ENCODE measurements at places on chromosomes 2 and 18. TPM values are rescaled to one million over a fixed set of nuclear protein-coding genes. Genes with fewer than 3 reads are reported as not detected.

DNA sequence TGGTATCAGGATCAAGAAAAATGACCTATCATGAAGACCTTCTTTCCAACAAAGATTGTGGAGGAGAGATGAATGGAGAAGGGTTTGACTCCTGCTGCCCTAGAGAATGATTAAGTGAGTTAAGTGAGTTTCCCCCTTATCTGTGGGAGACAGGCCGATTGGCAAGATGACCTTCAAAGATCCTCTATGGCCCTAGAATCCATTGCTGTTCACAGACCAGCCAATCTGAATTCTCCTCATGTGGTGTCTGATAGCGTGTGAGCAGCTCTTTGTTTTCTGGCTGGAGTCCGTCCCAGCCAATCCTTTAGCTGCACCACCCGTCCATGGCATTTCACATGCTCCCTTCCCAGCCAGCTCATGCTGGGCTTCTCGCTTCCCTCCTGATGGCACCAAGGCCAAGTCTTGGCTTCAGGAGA, 79.4 kb downstream of the MARCHF4 start:
- DNase-seq, result no peak

DNA sequence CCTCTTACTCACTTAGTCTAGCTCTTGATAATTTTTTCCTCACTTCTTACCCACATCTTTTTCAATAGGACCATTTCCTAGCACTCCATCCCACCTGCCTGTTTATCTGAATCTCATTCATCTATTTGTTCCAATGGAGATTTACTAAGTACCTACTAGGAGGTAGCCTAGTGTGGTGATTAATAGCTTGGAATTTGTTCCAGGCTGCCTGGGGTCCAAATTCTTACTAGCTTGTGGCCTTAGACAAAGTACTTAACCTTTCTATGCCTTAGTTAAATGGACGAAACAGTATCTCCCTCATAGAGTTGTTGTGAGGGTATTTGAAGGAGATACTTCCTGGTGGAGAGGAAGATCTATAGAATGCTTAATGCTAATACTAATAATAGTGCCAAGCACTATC, 42.9 kb upstream of the SERTAD2 start:
- DNase-seq, result no peak

DNA sequence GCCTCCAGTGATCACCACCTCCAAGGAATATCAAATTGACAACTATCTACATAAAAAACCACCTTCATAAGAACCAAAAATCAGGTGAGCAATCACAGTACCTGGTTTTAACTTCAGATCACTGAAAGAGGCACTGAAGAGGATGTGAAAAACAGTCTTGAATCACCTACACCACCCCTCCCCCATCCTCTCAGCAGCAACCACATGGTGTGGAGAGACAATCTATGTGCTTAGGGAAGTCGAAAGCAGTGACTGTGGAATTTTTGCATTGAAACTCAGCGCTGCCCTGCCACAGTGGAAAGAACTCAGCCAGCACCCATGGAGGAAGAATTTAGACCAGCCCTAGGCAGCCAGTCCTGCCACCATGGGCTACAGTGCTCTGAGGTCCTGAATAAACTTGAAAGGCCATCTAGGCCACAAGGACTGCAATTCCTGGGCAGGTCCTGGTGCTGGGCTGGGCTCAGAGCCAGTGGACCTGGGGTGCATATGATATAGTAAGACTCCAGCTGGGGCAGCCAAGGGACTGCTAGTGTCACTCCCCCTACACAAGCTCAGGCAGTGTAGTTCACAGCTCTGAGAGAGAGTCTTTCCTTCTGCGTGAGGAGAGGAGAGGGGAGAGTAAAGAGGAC, 75.6 kb downstream of the ATL2 start:
- DNase-seq, result no peak

GRCh38 chr2:221848286-221848685, 276.2 kb upstream of the EPHA4 start:
- DNase-seq, result no peak

- DNase-seq, result no peak
Observed at GRCh38 chr2:204705243-204705932, 160.1 kb downstream of the PARD3B start.

- no peak for DNase-seq
Observed at GRCh38 chr2:216857131-216857550, 2.7 kb downstream of the TNP1 start.

The KCNF1 gene
- total RNA-seq, result not detected

The UPP2 gene
- total RNA-seq, result not detected

- DNase-seq, result no peak
Observed at GRCh38 chr2:143694335-143694734, 565.1 kb downstream of the ARHGAP15 start.

The CD207 gene
- not detected for total RNA-seq

- DNase-seq, result no peak
Observed at GRCh38 chr2:207459990-207460757, 69.6 kb upstream of the CREB1 start.

- DNase-seq, result no peak
Observed at GRCh38 chr2:71782323-71782722, 329.0 kb downstream of the DYSF start.

GRCh38 chr2:238069021-238069709, 8.4 kb downstream of the SCLY start:
- DNase-seq, result no peak

DNA sequence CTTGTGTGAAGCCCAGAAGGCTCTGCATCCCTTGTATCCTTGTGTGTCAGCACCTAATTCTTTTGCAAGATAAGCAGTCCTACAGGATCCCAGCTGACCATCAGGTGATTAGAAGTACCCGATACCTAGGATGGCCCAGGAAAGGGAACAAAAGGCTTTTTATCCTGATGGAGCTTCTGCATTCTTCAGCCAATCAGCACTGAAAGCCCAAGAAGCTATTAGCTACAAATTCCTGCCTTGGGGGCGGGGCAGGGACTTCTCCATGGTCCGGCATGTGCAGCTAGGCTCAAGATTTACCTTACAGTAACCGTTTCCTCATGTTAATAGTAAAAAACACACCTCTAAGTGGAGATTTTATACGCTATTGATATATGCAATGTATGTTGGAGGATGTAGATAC, 264.6 kb upstream of the THUMPD2 start:
- DNase-seq, result no peak

- no peak for DNase-seq
Observed at GRCh38 chr2:112846031-112846430, 9.5 kb upstream of the IL1B start.

The FBXO11 gene
- total RNA-seq, result 77.8 TPM

DNA sequence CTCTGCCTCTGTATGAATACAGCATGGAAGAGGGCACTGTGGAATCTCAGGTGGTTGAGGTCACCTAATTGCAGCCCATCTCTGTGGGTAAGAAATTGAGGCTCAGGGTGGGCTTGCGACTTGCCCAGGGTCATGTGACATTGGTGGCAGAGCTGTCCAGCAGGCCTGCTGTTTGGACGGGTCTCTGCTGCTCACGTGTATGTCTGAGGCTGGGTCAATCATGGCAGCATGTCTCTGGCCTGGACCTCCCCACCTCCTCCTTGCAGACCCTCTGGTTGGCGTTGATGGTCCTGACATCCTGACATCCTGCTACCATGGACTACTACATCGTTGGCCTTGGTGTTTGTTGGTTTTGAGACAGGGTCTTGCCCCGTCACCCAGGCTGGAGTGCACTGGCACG, 64.3 kb upstream of the HPCAL1 start:
- no peak for DNase-seq

- DNase-seq, result no peak
Observed at GRCh38 chr2:6446938-6447608, 418.6 kb downstream of the CMPK2 start.

- DNase-seq, result no peak
Observed at GRCh38 chr2:53173091-53173490, 594.5 kb upstream of the CHAC2 start.

The TMEM247 gene
- total RNA-seq, result not detected

DNA sequence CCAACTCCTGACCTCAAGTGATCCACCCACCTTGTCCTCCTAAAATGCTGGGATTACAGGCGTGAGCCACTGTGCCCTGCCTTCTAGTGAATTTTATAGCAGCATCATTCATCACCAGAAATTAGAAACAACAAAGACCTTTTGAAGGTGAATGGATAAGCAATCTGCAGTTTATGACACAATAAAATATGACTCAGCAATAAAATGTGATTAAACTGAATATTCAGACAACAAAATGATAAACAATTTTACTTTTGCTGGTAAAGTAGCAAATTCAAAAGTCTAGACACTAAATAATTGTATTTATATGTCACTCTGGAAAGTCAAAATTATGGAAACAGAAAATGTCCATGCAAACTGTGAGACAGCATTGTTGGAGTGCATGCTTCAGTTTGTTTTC, 656.6 kb downstream of the CBLN2 start:
- DNase-seq, result no peak

GRCh38 chr2:61762292-61762691, 91.6 kb downstream of the FAM161A start:
- DNase-seq, result no peak

The EML6 gene
- total RNA-seq, result 25.3 TPM

GRCh38 chr2:239666855-239667376, 266.1 kb upstream of the HDAC4 start:
- DNase-seq, result no peak

- no peak for DNase-seq
Observed at GRCh38 chr2:238138331-238139195, at the start of gene KLHL30. Gene KLHL30 (plus strand): TSS chr2:238138668. CDS start chr2:238140755, 2,087 bp downstream.

- no peak for DNase-seq
Observed at GRCh38 chr2:69807821-69808540, 21.5 kb upstream of the GMCL1 start.

The EVA1A gene
- total RNA-seq, result not detected

- DNase-seq, result no peak
Observed at GRCh38 chr2:160229591-160229990, 29.5 kb upstream of the ITGB6 start.

DNA sequence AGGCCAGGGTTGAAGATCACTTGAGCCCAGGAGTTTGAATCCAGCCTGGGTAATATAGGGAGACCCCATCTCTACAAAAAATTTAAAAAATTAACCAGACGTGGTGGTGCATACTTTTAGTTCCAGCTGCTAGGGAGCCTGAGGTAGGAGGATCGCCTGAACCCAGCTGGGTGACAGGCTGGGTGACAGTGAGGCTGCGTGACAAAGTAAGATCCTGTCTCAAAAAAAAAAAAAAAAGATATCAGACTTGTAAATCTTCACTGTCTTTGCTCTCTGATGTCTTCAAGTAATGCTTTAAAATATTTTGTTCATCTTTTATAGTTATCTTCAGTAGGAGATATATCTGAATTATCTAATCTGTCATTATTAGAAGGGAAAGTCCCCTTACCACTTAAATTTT, 10.5 kb downstream of the CAMKMT start:
- no peak for DNase-seq

The CHRND gene
- not detected for total RNA-seq

The COL5A2 gene
- 0.24 TPM for total RNA-seq

DNA sequence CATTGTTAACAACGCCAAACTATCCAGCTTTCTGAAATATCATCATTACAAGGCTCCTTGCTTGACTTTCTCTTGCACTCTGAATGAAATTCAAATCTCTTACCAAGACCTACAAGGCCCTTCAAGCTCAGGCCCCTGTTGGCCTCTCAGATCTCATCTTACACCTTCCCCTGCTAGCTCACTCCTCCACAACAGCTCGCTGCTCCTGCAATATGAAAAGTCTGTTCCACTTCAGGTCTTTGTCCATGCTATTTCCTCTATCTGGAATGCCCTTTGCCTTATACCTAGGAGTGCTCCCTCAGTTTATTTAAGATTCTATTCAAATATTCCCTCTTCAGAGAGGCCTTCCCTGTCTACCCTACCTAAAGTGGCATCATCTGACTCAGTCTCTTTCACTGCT, 91.7 kb downstream of the SESTD1 start:
- DNase-seq, result no peak

DNA sequence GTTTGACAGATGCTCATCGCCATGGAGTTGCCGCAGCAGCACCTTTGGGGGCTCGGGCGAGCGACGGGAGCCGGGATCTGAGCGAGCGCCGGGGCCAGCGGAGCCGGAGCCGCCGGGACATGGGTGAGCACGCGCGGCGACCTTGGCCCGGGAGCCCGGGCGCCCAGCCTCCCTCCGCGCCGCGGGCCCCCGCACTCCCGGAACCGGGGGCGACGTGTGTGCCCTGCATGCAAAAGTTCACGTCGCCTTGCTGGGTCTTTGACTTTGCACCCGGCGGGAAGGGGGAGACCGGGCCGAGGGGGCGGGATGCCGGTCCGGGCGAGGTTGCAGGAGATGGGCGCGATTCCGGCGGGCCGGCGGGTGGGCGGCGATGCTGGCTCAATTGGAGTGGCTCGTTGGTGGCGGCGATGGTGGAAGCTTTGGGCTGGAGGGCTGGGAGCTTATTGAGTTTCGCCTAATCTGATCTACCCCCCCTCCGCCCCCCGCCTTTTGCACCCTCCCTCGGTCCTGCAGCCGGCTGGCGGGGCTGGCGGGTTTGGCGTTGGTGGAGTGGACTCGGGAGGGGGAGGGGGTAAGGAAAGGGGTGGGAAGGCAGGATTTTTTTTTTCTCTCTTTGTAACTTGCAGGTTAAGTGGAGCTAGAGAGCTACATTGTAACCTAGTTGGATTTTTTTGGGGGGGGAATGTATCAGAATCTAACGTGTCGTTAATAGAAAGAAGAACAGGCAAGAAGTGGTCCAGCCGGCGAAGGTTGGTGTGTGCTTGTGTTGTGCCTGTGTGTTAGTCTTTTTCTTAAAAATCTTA, at the start of gene SETBP1:
Gene SETBP1 (plus strand): TSS at position 616 of the 803 bp plus-strand sequence. CDS start 20,459 bp downstream, outside the sequence.
- DNase-seq, result peak; percentile 67

- DNase-seq, result peak; percentile 74
Observed at GRCh38 chr2:25362434-25363145, 20.9 kb upstream of the DNMT3A start.

- DNase-seq, result no peak
Observed at GRCh38 chr2:219285373-219285735, 6.2 kb downstream of the DNAJB2 start.

DNA sequence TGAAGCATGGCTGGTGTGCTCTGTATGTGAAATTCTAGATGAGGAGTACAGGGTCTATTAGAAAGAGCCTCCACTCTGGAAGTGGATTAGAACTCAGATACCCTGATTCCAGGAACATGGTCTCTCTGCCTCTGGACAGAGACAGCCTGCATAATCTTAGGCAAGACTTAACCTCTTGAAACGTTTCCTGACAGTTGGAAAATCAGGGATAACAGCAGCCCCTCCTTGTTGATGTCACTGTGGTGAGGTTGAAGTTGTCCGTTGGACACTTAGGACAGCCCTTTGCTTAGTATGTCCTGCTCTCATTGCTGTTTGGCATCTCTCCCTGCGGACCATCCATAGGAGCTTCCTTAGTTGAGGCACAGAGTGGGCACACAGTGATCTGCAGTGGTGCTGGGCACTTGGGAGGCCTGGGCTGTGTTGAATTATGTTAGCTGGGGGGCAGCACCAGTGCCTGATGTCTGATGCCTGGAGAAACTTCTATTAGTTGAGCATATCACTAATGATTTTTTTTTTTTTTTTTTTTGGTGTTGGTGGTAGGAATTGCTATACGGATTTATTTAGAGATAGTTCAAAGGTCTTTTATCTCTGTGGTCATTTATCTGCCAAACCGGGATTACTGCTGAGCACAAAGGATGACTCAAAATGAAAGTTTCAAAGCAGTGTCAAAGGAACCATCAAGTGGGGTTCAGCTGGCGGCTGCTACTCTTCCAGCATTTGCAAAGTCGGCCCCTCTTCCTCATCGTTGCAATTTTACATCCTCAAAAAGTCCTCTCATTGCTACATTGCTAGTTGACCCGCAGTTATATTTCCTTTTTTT, 28.8 kb downstream of the SETBP1 start:
- no peak for DNase-seq

Measured in activated B cell treated with CpG ODN at 0.5 μM for 24 hours (primary cell).